ENCODE measurements at places on chromosomes 16 and 17.

- DNase-seq = no peak
Observed at GRCh38 chr16:35207059-35207999, 1747.9 kb downstream of the TP53TG3F start.

GRCh38 chr16:76900285-76901263, 290.4 kb upstream of the MON1B start:
- no peak for DNase-seq

GRCh38 chr17:49378311-49378710, 16.3 kb upstream of the ZNF652 start:
- DNase-seq = no peak

- DNase-seq = no peak
Observed at GRCh38 chr16:27449434-27450195, 47.6 kb downstream of the IL21R start.

- DNase-seq = peak; percentile 86
Observed at GRCh38 chr17:16444258-16444886, 29.0 kb downstream of the TRPV2 start.

- no peak for DNase-seq
Observed at GRCh38 chr17:66357037-66357436, 54.6 kb downstream of the PRKCA start.

GRCh38 chr17:66667491-66668030, 167.4 kb upstream of the CACNG5 start:
- DNase-seq = no peak

GRCh38 chr17:7383742-7384488, 3.0 kb downstream of the TNK1 start:
- DNase-seq = peak; percentile 96

DNA sequence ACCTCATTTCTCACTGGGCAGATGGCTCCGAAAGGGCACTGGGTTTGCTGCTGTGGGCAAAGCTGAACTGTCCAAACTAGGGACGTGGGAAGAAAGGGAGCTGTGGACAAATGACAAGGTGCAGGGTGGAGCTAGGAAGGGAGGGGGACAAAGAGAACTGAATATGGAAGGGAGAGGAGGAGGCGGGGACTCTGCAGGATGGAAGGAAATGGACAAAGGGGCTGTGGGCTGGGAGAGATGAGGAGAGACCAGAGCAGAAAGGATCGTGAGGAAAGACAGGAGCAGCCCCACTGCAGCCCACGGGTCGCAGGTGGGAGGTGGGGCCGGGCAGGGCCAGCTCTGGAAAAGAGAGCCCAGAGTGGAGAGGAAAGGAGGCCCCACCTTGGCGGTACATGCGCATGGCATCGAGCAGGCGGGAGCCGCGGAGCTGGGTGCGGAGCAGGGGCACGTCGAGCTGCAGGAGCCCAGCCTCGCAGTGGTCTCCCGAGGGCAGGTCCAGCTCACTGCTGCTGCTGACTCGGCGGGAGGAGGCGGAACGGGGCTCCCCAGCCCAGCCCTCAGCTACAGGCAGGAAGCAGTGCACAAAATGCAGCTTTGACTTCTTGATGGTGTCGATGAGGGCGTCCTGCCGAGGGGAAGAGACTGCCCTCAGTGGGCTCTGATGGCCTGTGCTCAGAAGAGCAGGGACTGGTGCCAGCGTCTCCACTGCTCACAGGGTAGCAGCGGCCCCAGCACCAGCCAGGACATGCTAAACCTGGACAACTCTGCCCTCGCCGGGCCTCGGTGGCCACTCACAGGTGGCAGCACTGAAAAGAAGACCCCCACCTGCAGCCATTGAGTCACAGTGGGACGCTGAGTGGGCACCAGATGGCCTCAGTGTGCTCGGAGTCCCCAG, 66.8 kb downstream of the PIPOX start:
- DNase-seq = no peak

- DNase-seq = no peak
Observed at GRCh38 chr16:62863139-62863538, 826.9 kb upstream of the CDH8 start.

DNA sequence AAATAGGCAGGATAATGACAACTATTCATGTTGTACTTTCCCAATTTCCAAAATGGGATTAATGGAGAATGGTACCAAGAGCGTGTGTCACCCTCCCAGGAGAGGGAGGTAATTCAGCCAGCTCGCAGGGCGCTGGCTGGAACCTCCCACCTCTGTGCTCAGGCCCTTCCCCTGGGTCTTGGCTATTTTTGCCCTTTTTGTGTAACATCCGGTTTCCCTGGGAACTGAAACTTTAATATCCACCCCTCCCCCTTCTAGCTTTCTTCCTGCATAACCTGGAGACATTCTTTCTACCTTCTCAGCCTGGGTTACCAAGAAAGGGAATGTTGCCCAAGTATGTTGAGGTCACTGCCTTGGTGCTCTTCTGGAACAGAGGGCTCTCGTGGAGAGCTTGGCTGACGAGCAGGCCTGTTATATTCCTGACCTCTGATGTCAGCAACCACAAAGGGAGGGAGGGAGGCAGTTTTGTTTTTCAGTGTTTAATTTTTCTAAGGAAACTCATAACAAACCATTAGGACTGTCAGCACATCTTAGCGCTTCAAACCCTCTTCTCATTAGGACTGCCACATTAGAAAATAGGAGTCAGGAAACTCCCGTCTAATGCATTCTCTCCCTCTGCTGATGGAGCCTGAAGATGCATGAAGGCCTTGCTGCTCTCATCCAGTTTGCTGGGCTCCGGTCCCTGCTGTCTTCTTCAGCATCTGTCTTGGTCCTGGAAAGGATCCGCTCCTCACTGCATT, 25.6 kb downstream of the ITGB3 start:
- peak; percentile 56 for DNase-seq

DNA sequence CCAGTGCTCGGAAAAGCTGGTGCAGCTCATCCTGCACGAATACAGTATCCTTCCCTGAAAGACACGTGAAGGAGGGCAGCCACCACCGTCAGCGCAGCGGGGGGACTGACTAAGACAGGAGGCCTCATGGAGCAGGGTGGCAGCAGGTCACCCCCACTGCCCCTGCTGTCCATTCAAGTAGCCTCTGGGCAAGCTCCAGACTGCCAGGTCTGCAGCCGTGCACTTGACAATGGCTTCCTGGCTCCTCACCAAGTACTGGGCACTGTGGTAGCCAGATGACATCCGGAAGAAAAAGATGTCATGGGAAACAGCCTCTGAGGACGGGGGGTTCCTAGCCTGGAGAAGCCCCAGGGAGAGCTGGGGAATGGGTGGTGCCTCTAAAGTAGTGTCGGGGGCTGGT, 7.9 kb upstream of the MYO15A start:
- no peak for DNase-seq

- DNase-seq = peak; percentile 60
Observed at GRCh38 chr17:79919164-79919585, 79.9 kb upstream of the CBX4 start.

DNA sequence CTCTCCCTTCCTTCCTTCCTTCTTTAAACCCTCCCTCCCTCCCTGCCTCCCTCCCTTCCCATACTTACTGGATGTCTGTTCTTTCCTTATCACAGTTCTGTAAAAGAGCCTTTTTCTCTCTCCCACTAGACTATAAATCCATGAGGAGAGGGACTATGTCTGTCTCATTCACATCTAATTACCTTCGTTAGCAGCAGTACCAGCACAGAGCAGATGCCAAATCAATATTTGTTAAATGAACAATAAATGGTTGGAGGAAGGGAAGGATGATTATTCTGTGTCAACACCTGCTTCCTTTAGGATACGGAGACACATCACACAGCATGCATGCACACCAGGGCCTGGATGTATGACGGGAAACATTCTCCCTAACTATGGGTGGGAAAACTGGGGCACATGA, 94.2 kb downstream of the DNAH3 start:
- no peak for DNase-seq

DNA sequence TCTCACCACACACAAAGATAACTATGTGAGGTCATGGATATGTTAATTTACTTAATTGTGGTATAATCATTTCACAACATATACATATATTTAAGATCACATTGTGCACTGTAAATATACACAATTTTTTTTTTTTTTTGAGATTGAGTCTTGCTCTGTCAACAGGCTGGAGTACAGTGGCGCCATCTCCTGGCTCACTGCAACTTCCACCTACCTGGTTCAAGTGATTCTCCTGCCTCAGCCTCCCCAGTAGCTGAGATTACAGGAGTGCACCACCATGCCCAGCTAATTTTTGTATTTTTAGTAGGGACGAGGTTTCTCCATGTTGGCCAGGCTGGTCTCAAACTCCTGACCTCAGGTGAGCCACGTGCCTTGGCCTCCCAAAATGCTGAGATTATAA, 11.5 kb upstream of the PRSS54 start:
- DNase-seq = peak; percentile 58

DNA sequence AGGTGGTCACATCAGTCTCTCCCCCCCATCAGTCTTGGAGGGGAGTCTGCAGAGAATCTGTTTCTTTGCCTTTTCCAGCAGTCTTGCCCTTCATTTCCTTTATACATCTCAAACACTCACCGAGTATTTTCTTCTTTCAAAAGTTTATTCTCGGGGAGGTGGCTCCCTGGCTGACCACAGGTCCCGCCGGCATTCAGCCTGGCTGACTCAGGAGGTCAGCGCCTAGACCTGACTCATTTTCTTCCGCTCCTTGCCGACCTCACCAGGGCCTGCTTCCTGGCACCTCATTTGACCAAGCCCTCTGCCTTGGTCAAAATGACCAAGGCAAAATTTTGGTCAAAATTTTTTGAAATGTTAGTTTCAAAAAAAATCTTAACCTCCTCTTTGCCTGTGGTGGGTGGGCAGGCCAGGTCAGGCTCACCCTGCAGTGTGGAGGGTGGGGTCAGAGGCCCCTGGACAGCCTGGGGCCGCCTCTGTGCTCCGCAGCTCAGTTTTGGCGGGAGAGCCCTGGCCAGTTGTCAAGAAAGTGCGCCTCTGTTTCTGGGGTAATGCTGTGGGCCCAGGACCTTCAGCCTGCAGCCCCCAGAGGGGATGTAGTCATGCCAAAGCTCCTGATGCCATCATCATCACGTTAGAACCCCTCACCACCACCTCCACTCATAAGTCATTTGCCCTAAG, 165.6 kb downstream of the SPECC1 start:
- DNase-seq = no peak

GRCh38 chr16:81041696-81042095, 6.1 kb downstream of the ATMIN start:
- no peak for DNase-seq

DNA sequence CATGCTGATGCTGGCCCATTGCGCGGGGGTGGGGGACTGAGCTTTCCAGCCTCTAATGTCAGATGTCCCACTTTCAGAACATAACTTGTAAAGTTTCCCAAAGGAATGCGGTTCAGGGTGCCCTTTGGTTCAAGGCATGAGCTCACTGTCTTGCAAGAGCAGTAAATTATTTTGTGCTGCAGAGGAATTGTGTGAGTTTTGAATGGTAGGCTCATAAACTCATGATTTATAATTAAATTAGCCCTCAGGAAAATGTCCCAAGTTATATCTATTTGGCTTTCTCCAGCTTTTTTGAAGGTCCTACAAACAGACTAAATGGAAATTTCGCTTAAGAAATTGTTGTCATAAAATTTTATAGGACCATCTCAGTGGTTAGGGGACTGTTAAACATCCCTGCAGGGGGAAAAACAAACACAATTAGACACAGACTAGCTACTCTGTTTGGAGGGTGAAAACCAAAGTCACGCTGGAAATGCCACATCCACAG, 321.8 kb downstream of the HS3ST3B1 start:
- DNase-seq = no peak

DNA sequence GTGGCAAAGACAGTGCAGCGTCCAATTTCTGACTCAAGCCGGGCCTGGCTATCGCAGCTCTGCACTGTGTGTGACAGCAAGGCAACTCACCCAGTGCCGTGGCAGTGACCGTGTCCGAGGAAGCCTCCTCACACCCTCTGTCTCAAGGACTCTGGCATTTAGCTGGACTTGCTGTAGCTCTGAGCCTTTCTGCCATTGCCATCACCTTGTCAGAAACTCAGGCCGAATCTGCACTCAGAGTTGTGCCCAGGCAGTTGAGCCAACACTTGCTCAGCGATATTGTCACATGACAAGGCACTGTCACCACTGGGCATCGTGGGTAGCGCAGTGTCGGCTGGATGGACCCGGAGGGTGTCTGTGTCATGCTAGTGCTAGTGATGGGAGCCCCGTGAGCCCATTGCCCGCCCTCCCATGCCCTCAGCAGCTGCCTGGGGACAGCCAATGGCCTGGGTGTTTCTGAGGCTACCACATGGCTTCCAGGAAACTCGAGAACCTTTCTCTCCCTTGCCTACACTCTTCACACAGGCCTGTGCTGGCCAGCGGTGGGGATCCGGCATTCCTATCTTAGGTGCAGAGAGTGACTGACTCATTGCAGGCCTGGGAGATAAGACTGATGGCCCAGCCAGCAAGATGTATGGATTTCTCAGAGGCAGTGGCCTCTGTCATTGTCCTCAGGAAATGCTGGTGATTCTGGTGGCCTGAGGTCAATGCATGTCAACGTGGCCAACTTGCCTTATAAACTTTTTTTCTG, 22.1 kb upstream of the STH start:
- peak; percentile 87 for DNase-seq

DNA sequence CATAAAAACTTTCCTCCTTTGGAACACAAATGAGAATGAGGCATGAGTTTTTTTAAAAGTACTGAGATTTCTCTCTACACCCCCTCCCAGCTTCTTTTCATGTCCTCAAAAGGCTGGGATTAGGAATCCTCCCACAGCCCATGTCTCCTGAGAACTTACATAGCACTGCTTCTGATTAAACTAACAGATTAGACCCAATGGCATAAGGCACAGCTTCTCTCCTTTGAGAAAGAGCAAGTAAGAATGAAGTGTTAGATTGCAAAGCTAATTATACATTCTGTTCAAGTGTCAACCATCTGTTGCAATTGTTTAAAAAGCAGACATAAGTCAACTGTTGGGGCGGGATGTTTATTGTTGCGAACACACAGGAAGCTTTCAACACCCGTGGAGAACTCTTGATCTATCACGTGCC, 715.1 kb downstream of the CDH11 start:
- no peak for DNase-seq

GRCh38 chr17:57242148-57242547, 14.2 kb upstream of the MSI2 start:
- no peak for DNase-seq

DNA sequence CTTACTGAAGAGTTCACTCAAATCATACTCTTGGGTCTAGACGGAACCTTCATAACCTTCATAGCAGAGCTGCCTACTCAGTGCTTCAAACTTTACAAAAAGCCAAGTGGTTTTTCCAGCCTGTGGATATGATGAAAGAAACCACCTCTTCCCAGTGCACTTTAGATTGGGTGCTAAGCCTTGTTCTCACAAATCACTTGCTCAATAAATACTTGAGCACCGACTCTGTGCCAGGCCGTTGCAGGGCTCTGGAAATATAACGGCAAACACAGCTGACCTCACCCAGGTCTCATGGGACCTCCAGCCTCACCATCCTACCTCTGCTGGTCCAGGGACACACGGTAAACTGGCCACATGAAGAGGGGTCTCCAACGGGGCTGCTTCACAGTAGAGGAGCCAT, 35.7 kb downstream of the CDRT4 start:
- no peak for DNase-seq

- no peak for DNase-seq
Observed at GRCh38 chr17:67139289-67139688, 94.9 kb downstream of the CACNG1 start.

- no peak for DNase-seq
Observed at GRCh38 chr16:48395375-48395774, 10.2 kb upstream of the SIAH1 start.

GRCh38 chr16:72987480-72987901, 60.4 kb downstream of the ZFHX3 start:
- DNase-seq = peak; percentile 38

Data from endodermal cell (in vitro differentiated cells).